ENCODE measurements at places on chromosomes 3 and 15.

DNA sequence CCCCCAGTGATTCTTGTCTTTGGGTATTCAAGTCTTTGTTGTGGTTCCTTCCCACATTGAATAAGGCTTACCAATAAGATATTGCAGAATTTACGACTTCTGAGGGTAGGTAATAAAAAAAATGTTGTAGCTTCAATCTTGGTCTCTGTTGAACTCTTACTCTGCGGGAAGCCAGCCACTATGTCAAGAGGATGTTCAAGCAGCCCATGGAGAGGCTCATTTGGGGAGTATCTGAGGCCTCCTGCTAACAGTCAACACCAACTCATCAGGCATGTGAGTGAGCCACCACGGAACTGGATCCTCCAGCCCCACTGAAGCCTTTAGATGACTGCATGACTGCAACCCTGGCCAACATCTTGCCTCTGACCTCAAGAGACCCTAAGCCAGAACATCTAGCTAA, 3.2 kb upstream of the TBC1D23 start:
- no peak for DNase-seq

- DNase-seq: no peak
Observed at GRCh38 chr15:54836052-54836795, 360.5 kb downstream of the RSL24D1 start.

GRCh38 chr15:75928680-75929608, 25.3 kb downstream of the FBXO22 start:
- no peak for DNase-seq

GRCh38 chr15:71679793-71680353, 130.5 kb upstream of the NR2E3 start:
- no peak for DNase-seq

DNA sequence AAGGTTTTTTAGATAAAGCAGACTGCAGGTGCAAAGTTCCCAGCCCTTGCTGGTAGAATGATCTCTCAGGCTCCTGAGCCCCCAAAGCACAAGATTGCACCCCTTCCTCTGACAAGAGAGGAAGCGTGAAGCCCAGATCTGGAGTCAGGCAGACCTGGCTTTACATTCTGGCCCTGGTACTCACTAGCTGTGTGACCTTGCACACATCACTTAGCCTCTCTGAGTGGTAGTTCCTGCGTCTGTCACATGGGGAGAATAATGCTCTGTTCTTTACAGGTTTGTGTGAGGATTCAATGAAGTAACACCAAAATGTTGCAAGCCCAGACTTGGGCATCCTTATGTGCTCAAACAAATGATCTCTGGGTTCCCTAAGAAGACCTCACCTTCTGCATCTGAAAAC, 141.5 kb downstream of the SMAD6 start:
- no peak for DNase-seq

DNA sequence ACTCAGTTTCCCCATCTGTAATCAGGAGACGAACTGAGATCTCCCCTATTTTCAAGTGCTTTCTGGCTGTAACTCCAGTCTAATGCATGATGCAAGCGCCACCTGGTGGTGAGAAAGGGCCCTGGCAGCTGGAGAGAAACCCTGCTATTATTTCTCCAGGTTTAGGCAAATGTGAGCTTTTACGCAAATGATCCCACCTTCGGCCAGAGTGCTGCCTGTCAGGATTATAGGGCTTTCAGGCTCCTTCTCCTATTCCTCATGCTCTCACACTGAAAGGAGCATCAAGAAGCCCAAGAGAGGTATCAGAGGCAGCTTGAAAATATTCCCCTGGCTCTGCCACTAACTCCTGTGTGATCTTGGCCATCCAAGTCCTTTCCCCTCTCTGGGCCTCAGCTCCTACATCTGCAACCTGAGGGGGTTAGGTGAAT, 93.9 kb upstream of the RASGRF1 start:
- peak; percentile 47 for DNase-seq

DNA sequence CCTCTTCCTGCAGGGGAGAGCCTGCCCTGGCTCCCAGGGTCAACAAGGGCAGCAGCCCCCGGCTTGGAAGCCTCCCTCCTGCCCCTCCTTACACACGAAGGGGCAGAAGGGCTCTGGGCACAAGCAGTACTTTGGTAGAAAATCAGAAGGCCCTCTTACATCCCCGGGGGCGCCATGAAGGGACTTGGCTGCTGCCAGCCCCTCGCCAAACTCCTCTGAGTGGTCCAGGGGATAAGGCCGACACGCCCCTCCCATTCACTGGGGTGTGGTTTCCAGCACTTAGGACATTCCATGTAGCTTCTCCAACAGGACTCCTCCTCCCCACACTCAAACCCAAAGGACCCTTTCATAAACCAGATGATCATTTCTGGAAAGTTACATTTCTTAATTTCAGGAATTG, 1.2 kb upstream of the ST8SIA2 start:
- DNase-seq: no peak

DNA sequence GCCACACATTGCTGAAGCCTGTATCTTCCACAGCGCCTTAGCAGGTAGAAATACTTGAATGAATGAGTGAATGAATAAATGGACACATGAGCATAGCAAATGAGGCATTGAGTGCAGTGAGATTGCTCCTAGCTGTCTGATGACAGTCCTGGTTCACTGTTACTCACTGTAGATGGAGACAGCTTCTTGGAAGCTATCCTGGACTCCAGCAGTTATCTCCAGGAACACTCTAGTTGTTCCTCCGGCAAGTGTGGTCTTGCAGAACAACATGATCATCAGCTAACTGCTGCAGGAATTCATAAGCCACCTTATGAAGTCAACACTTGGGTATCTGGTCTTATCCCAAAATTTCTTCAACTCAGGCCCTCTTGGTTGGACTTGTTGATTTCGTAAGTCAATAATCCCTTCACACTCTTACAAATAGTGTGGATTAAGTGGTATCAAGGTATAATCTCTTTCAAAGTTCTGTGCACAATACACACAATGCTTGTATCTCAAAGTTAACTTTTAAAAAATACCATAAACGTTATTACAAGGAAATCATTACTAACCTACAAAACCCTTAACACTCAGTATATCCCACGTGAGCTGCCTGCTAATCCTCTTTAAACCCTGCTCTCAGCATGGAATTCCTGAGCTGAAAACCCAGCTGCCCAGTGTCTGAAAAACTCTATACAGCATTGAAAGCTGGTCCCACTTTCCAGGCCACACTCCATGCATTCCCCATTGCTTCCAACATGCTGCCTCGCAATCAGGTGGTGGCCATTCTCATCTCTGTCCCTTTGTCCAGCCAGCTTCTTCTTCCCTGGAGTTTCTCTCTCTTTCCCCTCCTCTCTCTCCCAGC, 14.4 kb upstream of the ZBTB38 start:
- no peak for DNase-seq

DNA sequence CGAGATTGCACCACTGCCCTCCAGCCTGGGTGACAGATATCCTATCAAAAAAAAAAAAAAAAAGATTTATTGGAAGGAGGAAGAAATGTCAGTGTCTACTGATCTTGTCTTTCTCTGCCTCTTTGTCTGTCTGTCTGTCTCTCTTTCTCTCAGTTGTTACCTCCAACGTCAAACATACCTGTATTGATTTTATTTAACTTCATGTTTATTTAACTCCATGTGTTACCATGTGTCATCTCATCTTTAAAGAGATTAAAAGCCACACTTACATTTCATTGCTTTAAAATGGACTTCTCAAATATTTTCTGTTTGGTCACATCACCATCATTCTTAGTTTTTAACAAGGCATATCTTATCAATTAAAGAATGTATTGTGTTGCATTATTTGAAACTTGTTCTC, 9.4 kb downstream of the CLDN11 start:
- no peak for DNase-seq

- no peak for DNase-seq
Observed at GRCh38 chr3:174444391-174444790, 414.7 kb upstream of the NAALADL2 start.

DNA sequence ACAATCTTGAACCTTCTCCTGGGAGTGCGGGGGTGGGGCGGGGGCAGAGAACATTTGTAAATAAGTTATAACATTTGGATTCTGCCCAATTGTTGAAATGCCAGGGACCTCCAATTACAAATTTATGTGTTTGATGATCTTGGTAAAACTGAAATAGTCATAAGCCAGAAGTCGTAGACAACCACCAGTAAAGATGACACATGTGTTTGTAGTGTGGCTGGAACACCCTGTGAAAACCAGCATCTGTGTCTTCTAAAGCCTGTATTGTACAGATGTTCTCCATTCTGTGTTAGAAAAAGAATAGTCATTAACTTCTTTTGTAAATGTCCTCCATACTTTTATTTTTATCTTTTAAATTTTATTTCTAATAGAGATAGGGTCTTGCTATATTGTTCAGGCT, 61.8 kb downstream of the ARIH1 start:
- no peak for DNase-seq

DNA sequence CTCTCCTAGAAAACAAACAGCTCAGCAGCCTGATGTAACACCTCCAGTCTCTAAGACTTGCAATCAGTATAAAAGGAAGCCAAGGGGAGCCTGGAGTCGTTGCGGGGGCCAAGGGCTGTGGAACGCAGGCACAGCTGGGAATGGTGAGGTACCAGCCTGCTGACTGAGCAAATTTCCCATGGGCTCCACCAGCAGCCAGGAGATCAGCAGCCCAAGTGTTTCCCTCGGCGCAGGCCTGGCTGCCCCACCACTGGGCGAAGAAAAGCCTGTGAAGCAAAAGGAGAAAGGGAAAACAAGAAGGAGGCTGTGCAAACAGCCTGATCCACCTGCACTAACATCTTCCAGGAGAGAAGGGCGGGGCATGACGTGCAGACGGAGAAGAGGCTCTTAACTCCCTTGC, 155.3 kb downstream of the SHQ1 start:
- no peak for DNase-seq

- DNase-seq: no peak
Observed at GRCh38 chr3:194081826-194082225, 54.1 kb upstream of the HES1 start.

DNA sequence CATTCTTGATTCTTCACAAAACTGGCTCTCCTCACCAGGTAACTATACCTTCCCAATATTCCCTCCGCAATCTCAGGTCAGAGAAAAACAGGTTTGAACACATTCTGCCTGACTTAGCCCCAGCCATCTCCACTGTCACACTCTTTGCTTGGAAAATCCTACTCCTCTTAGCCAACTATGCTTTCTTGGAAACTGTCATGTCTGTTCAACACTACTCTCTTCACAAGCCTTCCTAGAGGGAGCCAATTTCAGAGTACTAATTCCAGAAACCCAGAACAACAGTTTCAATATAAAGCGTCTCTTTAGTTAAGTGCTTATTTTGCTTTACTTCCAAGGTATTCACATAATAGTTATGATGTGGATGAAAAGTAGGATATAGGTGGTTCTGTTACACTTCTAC, 21.7 kb downstream of the MTMR10 start:
- no peak for DNase-seq

DNA sequence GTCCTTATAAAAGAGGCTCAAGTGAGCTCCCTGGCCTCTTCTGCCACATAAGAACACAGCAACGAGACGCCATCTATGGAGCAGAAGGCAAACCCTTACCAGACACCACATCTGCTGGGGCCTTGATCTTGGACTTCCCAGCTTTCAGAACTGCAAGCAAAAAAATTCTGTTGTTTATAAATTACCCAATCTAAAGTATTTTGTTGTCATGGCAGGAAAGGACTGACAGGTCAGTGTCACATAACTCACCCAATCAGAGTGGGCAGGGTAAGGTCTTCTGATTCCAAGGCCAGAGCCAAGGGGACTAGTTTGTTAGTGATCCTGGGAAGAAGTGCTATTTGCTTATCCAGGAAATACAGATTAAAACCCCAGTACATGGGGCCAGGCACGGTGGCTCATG, 98.9 kb downstream of the HMG20A start:
- no peak for DNase-seq

DNA sequence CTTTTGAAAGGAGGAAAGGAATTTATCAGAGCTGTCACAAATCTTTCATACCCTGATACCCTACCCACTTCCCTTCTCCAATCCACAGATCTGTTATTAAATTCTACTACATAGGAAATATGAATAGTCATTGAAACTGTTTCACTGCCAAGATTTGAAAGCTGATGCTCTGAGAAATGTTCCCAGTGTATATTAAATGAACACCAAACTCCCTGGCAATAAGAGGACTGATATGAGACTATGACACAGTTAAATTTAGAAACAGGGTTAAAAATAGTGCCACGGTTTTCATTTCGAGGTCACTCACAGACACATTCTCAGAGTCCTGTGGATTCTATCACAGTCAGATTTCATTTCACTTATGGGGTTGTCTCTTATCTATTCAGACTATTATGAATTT, 27.2 kb upstream of the GBE1 start:
- no peak for DNase-seq

All from NCI-H1092 treated with DMSO at 0.1 percent for 48 hours (cell line).